ENCODE measurements at places on chromosomes 2 and 18. TPM values are rescaled to one million over a fixed set of nuclear protein-coding genes. Genes with fewer than 3 reads are reported as not detected.

GRCh38 chr2:197556456-197556855 is 40.6 kb downstream of the MOB4 start:
- DNase-seq: no peak

GRCh38 chr18:25112821-25113434 is 239.0 kb downstream of the ZNF521 start:
- no peak for DNase-seq

Gene NMUR1
- 1.4 TPM for total RNA-seq

GRCh38 chr2:162538967-162539366 is 195.0 kb downstream of the GCA start:
- DNase-seq: no peak

DNA sequence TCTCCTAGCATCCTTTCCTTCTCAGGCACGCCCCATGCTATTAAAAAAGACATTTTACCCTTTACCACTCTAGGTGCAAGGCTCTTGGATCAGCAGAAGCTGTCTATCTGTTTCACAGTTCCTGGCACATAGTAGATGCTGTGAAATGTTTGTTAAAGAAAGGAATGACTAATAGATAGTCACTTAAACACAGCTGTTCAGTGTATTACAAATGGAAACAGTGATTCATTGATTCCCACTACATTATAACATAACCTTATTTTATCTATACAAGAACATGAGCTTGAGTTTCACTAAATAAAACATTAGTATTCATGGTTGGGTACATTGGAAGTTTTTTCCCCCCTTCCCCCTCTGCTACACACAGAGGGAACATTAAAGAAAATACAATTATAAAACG is 142.1 kb downstream of the ASXL3 start:
- DNase-seq: no peak

- DNase-seq: no peak
Measured at GRCh38 chr2:137826373-137827372, 137.6 kb upstream of the HNMT start.

DNA sequence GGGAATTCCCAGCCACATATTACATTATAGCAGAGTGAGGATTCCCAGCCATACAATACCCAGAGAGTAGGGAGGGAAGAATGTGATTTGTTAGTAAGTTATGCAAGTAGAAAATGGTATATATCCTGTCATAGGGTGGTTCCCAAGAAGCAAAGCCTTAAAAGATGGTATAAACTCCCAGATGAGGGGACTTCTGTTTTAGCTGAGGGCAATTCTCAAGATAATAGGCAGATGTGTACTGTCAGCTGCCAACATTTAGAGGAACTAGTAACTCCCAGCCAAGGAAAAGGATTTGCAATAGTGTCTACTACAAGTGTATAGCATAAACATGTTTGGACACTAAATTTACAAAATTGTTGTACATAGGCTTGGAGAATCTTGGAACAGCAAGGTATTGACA is 86.5 kb downstream of the XDH start:
- DNase-seq: no peak

DNA sequence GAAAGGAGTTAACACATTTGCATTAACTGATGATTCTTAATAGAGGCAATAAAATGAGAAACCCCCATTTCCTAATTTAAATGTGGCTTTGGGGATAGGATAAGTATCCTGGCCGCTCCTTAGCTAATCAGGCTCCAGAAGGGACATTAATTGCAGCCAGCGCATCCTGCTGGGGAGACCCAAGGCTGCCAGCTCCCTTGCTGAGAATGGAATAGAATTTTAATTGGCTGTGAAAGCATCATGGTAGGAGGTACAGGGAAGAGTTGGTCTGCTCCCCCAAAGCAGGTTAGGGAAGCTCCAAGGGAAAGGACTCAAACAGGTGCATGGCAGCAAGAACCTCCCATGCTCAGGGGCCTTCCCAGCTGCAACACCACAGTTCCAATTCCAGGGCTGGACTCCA is 71.4 kb downstream of the MARCHF4 start:
- DNase-seq: no peak

Gene UNC80
- total RNA-seq: 0.22 TPM

GRCh38 chr2:60275958-60276357 is 277.5 kb downstream of the BCL11A start:
- DNase-seq: no peak

DNA sequence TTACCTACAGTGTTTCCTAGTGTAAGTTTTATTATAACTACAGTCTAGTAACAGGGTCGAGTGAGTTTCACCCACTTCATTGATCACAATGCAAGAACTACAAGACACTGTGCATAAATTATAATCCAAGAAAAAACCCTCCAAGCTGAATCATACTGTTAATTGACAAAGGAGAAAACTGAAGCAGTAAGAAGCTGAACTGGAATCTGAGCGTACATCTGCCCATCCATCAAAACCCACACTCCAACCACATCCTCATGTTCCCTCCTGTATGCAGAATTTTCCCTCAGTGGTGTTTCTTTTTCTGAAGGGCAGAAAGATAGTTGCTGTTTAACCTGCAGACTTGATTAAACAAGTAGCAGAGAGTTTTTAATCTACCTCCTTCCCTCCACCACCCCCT is 49.5 kb upstream of the KIDINS220 start:
- DNase-seq: no peak

Gene MTIF2
- total RNA-seq: 18.2 TPM

GRCh38 chr18:54388203-54389142 is 30.8 kb downstream of the C18orf54 start:
- DNase-seq: no peak

Gene GKN1
- total RNA-seq: not detected

Gene CCDC121
- 7.6 TPM for total RNA-seq

Gene FN1
- total RNA-seq: 986 TPM

DNA sequence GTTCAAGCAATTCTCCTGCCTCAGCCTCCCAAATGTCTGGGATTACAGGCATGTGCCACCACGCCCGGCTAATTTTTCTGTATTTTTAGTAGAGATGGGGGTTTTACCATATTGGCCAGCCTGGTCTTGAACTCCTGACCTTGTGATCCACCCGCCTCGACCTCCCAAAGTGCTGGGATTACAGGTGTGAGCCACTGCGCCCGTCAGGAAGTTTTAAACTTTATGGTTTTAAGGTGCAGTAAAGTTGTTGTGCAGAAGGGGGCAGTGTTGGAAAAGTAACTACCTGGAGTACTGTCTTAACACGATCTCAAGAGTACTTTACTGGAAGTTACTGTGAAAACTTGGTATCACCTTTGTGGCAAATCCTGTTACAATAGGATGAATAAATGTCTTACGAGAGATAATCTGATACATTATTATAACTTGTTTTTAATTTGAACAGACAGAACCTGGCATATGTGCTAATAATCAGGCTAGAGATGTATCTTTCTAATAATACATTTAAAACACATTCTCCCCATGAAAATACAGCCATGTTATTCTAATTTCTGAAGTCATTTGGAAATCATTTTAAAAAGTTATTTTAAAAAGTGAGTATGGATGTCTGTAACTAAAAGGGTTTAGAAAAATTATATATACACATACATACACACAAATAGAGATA is 10.8 kb downstream of the SPDYA start:
- no peak for DNase-seq

Gene OR6B2
- 5.1 TPM for total RNA-seq

DNA sequence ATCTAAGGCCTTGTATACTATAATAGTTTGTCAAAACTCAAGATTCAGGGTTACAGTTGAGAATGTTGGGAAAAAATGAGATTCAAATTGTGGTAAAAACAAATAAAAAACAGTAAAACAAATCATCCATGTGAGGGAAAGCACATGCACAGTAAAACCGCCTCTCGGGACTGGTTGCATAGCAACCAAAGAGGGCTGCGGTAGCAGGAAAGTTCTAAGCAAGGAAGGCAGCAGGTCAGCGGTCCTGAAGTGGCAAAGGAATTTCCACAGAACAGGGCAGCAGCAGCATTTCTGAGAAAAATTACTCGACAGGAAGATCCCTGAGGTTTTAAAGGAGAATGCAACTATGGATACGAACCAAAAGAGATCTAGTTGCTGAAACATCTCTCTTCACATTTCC is 93.7 kb downstream of the DYNAP start:
- DNase-seq: peak; percentile 58

- no peak for DNase-seq
Measured at GRCh38 chr2:14072338-14072737, 560.2 kb upstream of the LRATD1 start.

DNA sequence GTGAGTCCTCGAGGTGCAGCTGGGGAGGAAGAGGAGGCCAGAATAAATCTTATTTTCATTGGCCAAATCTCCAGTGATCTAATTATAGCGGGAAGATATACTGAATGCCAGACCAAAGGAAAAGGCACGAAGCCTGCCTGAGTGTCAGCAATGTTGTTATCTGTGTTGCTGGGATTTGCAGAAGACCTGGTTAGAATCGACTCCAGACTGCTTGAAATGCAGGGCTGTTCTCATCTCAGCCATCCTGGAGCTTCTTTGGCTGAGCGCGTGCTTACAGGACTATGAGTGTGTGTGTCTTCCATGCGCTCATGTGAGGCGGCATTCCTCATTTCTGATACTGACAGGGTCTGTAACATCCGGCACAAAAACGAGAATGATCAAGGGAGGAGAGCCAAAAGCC is 81.2 kb downstream of the TSN start:
- DNase-seq: no peak

Gene RBM43
- 23.7 TPM for total RNA-seq

GRCh38 chr2:73939419-73939818 is 12.7 kb downstream of the DGUOK start:
- DNase-seq: no peak

Gene TRIB2
- 184 TPM for total RNA-seq

Gene ATG9A
- total RNA-seq: 39.9 TPM

- no peak for DNase-seq
Measured at GRCh38 chr2:233463586-233463985, 103.0 kb downstream of the USP40 start.

- no peak for DNase-seq
Measured at GRCh38 chr2:107308835-107309234, 422.9 kb upstream of the ST6GAL2 start.

DNA sequence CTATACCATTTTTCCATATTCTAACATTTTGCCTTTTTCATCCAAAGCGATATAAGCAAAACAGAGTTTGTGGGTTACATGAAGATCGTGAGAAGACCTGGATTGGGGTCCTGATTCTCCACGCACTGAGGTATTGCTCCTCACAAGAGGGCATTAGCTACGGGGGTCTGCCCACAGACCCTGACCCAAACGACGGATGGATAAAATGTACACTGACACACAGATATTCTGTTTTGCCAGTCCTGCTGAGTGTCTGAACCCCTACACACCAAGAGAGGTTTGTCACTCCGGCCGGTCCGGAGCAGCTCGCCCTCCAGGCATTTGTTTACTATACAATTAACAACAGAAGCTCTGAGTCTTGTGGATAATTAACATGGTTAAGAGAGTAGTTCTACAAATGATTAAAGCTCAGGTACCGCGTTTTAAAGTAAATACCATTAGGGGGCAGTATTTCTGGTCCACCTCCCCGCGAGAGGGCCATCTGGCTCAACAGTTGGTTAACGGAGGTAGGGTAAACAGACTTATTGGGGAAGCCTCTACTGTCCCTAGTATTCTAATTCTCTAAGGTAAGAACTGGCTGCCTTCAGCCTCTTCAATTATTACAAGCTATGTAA is 28.4 kb downstream of the SCYGR8 start:
- DNase-seq: no peak

DNA sequence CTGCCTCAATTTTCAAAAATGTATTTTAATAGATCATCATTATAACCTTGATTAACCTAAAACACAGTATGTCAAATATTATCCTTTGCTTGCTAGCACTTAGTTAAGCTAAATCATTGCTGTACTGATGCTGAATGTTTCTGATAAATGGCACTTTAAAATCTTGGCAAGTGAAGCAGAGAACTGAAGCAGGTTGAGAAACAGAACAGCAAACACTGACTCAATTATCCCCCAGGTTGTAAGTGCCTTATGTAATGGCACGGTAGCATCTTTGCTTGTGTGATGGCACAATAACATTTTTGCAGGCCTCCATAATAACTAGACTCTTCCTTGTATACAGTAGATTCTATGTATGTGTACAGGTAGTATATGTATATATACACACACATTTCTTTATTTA is 33.8 kb downstream of the ARHGAP15 start:
- no peak for DNase-seq

- DNase-seq: no peak
Measured at GRCh38 chr2:181829230-181829629, 62.3 kb upstream of the ITPRID2 start.

Gene REG3G
- not detected for total RNA-seq

- no peak for DNase-seq
Measured at GRCh38 chr2:176558574-176559140, 289.4 kb downstream of the MTX2 start.

Gene COL5A2
- total RNA-seq: 45.7 TPM

DNA sequence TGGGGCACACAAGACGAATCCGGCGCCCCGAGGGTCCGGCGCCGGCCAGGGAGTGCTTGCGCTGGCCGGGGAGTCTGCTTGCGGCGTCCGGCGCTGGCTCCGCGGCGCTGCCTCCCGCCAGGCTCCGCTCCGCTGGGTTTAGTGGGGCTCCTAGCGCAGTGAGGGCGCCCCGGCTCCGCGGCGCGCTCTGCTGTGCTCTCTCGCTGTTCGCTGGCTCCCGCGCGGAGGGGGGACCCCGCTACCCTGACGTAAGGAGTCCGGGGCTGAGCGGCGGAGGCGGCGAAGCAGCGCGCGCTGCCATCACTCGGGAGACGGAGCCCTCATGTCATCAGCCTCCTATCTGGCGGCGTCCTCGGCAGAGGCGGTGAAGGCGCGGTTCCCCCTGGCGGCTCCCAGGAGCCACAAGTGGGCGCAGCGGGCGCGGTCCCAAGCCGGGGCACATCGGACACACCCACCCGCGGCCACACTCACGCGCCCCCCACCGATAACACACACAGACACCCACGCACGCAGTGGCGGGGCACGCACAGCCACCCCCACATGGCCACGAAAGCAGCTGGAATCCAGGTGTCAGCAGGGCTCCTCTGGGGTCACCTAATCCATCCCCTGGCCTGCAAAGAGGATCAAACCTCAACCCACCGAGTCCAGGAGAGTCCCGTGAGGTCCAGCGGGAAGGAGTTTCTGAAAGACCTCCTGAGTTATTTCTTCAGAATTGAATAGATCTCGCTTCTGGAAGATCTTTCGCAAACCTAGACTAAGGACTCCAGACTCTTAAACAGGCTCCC is at the start of gene C1QL2:
TSS of gene C1QL2 (minus strand) at position 189 of the 785 bp plus-strand sequence. CDS start 482 bp downstream, outside the sequence.
- DNase-seq: no peak

Gene DSG2
- total RNA-seq: 10.8 TPM

- DNase-seq: no peak
Measured at GRCh38 chr2:26692897-26693849, 651 bp downstream of the KCNK3 start.

GRCh38 chr18:11791131-11791530 is 60.1 kb upstream of the CHMP1B start:
- DNase-seq: no peak

Gene IL36RN
- total RNA-seq: not detected
